ENCODE measurements at places on chromosomes 7 and 10. TPM values are rescaled to one million over a fixed set of nuclear protein-coding genes. Genes with fewer than 3 reads are reported as not detected.

The STN1 gene
- 31.3 TPM for total RNA-seq

- ATAC-seq, result peak; percentile 98
Observed at GRCh38 chr7:130322615-130323014, 22.0 kb upstream of the CPA5 start.

DNA sequence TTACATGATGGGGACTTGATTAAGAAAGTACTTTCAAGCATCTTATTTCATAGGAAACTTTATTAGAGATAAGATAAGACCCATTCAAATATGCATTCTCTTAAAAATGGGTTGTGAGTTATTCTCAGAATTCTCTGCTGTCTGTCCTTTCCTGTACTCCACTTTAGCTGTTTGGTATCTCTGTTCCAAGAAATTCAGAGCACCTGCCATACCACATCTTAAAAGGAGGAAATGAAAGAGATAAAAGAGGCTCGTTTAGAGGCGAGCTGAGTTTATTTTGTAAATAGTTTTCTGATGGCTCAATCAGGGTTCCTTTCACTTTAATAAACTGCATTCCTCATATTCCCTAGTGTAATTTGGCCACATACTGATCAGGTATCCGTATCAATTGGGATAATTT, 87.2 kb downstream of the MDFIC start:
- no peak for ATAC-seq

- no peak for ATAC-seq
Observed at GRCh38 chr10:127894146-127894545, 1.4 kb upstream of the CLRN3 start.

- ATAC-seq, result peak; percentile 74
Observed at GRCh38 chr7:27046854-27047549, 48.8 kb downstream of the HOXA1 start.
